CMK (cell line): ENCODE measurements at places on chromosomes 3 and 15.

DNA sequence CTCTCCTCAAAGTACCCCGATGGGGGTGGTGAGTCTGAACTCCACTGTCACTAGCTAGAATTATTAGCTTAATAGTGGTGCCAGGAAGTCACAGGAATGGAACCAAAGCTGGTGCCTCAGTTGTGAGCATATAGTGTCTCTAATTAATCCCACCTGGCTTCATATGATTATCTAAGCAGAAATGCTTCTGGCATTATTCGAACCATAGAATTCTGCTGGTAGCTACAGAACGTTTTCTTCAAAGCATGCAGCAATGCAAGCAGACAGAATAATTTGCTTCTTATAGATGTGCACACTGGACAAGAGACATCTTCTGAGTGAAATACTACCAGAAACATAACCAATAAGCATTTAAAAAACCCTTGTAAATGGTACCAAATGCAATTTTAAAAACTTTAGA lies 160.9 kb downstream of the IMPG2 start:
- DNase-seq: no peak

DNA sequence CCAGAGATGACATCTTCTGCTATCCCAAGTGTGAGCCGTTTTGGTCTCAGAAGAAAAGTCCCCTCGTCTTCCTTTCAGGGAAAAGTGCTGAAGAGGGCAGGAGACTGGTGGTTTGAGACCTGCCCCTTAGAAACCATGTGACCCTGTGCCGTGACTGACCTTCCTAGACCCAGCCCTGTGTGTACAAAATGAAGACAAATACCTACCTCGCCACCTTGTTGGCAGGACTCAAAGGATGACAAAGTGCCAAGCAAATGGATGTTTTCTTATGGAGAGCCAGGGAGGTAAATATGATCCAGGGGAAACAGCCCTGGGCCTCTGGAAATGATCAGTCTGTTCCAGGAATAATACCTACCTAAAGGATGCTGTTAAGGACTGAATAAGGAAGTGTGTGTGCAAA lies 41.3 kb downstream of the FAM174B start:
- no peak for DNase-seq

DNA sequence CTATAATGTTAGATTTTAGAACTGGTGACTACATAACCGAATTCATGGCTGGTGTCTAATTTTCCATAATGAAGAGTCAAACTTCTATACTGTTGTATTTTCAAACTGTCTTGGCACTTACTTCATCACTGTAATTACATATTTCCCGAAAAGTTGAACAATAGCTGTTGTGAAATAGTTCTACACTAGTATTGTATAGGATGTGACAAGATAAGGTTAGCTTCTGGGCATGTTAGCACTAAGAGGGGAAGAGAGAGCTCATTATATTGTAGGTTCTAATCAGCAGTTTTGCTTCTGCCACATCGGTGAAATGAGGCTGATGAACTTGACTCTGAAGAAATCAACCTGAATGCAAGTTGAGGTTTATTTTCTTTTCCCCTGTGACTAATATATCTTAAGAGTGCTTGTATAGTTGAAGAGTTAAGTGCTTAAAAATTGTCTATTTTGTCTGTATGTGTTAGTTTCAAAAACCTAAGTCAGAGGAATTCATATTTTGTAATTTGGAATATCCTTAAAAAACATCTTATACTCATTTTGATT lies 8.9 kb downstream of the GYG1 start:
- DNase-seq: no peak

GRCh38 chr3:111324151-111324550 lies 217.8 kb upstream of the CD96 start:
- no peak for DNase-seq

- no peak for DNase-seq
Measured at GRCh38 chr15:48887144-48887543, 9.2 kb downstream of the EID1 start.

DNA sequence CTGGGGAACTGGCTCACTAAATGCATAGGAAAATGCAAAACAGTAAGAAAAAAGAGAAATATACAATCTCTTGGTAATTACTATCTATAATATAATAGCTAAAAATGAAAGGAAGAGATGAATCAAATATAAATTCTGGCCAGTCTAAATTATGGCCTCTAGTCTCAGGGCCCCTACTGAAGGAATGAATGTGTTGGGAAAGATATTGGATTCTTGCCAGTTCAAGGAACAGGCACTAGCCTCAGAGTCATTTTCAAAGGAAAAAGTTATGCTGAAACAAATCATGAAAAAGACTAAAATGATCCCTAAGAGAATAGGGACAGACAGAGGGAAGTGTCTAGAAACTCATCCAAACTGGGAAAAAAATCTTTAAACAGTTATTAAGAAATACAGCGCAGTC lies 62.4 kb downstream of the C3orf80 start:
- DNase-seq: no peak

GRCh38 chr15:63019511-63020109 lies 22.9 kb upstream of the TPM1 start:
- no peak for DNase-seq

GRCh38 chr15:41832875-41833274 lies 5.0 kb downstream of the JMJD7 start:
- no peak for DNase-seq
